ENCODE measurements at places on chromosomes 2 and 18. TPM values are rescaled to one million over a fixed set of nuclear protein-coding genes. Genes with fewer than 3 reads are reported as not detected.

The EPAS1 gene
- 517 TPM for total RNA-seq

The RAB27B gene
- 0.95 TPM for total RNA-seq

- H3K27me3 ChIP-seq: no peaks in the 10 kb centered on the region
- no peak overlapping the region for H3K27ac ChIP-seq
- peaks cover 24% of the 10 kb centered on the region for H3K4me1 ChIP-seq
- no peak overlapping the region for H3K4me3 ChIP-seq
- DNase-seq: no peak
Measured at GRCh38 chr2:144424559-144425240, 95.2 kb downstream of the ZEB2 start.

DNA sequence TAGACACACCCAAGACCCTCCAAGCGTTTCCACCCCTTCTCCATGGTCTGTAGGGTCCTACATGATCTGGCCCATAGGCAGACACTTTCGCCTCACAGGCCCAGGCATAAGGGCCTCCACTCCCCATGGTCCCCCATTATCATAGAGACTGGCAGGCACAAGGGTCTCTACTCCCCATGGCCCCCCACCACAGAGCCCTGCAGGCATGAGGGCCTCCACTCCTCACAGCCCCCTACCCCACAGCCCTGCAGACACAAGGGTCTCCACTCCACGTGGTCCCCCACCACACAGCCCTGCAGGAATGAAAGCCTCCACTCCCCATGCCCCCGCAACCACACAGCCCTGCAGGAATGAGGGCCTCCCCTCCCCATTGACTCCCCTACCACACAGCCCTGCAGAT is 159.7 kb upstream of the AGAP1 start:
- H3K27me3 ChIP-seq: no peaks in the 10 kb centered on the region
- no peaks in the 10 kb centered on the region for H3K36me3 ChIP-seq
- H3K27ac ChIP-seq: no peak overlapping the region
- no peak for DNase-seq
- H3K4me1 ChIP-seq: no peaks in the 10 kb centered on the region
